ENCODE measurements at places on chromosomes 13 and 19. TPM values are rescaled to one million over a fixed set of nuclear protein-coding genes. Genes with fewer than 3 reads are reported as not detected.

GRCh38 chr19:47215581-47215980 is 15.4 kb downstream of the BBC3 start:
- no peak for DNase-seq

Gene TMC4
- 2.1 TPM for total RNA-seq

Gene LRRC8E
- 0.05 TPM for total RNA-seq

DNA sequence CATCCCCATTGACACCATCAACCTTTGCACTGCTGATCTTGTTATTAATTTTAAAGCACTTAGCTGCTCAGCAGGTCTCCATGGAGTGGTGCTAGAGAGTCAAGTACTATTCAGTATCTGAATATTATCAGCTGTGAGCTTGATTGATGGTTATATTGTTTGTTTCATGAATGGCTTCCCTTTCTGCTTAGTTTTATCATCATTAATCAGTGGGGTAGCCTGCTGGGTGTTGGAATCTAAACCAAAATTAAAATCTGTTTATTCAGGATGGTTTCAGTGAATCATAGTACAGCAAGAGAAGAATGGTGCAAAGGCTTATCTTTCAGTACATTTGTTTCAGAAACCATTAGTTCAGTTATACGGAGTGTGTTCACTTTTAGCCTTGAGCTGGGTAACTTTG is 42.5 kb upstream of the SCEL start:
- no peak for DNase-seq

DNA sequence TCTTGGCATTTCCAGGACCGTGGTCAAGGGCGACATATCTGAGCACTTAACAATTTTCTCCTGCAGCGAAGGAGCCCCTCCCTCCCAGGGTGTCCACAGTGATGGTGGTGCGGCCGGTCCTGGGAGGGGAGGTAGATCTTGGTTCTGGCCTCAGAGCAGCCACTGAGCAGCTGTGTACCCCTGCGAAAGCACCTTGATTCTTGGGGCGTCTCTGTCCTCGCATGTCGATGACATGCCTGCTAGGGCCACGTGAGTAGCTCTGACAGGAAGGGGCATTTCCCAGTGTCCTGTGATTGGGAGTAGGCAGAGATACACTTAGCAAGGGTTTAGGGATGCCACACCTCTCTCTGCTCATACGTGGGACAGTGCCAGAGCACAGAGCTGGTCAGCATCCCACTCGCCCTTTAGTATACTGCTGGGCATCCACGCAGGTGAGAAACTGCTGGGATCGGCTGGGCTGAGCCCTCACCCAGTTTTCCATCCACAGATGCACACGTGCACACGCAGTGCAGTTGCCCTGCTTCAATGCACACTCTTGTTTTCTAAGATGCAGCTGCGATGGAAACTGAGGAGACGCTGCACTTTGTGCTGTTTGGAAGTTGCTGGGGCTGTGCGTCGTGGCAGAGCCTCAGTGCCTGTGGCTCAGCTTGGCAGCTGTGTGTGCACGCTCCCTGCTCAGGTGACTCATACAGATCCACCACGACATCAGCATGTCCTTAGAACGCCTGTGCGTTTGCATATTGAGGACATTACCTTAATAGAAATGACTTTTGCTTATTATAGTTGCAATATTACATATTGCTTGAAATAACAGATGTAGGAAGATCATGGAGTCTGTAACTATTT is 66.8 kb downstream of the TEX29 start:
- DNase-seq = no peak

GRCh38 chr19:2179095-2179494 is 15.4 kb downstream of the DOT1L start:
- DNase-seq = no peak

Gene KLK5
- total RNA-seq = 0.28 TPM

Gene LRP3
- total RNA-seq = 2.6 TPM

Gene TPP2
- 47.4 TPM for total RNA-seq

- DNase-seq = no peak
Measured at GRCh38 chr19:6414793-6415590, 9.6 kb downstream of the KHSRP start.

GRCh38 chr19:31583148-31583547 is 233.9 kb upstream of the TSHZ3 start:
- DNase-seq = no peak

GRCh38 chr13:92158346-92158745 is 759.9 kb downstream of the GPC5 start:
- DNase-seq = no peak

Gene PRDX2
- total RNA-seq = 202 TPM

Gene ZNF529
- 9.0 TPM for total RNA-seq

Data from thymus (tissue), 14 donors.